ENCODE measurements at places on chromosomes 2 and 18.
A peak's percentile ranks its signal among the peaks of the same experiment; 100 is the strongest.

- DNase-seq = peak; percentile 17
These were observed 37.2 kb upstream of the SNED1 start for GRCh38 chr2:240960971-240961876.

GRCh38 chr2:27914805-27915175 lies 24.3 kb downstream of the BABAM2 start:
- no peak for DNase-seq

DNA sequence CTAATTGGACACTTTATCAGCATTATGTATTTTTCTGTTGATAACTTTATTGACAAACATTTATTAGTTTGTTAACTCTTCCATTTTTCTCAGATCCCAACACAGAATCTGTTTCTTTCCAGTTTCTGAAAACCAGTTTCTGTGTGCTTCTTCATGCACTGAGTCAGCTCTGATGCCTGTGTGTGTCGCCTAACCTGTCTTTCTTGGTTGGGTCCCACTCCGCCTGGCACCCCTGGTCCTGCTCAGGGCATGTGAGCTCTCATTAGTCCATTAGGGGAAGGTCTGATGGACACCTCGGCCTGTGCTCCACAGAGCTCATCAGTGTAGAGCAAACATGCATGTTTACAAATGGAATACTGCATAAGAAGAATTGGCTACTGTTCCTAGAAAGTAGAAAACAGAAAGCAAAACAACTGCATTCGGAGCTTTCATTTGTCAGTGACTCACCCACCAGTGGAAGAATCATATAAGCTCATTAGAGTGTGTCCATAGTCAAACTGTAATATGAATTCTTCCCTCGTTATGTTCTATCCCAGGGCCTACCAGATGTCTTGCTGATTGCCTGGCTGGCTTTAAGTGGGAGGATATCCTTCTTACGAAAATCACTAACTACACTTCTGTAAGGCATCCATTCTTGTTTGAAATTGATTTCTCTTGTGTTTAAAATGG lies 137.7 kb downstream of the SNTG2 start:
- no peak for DNase-seq

DNA sequence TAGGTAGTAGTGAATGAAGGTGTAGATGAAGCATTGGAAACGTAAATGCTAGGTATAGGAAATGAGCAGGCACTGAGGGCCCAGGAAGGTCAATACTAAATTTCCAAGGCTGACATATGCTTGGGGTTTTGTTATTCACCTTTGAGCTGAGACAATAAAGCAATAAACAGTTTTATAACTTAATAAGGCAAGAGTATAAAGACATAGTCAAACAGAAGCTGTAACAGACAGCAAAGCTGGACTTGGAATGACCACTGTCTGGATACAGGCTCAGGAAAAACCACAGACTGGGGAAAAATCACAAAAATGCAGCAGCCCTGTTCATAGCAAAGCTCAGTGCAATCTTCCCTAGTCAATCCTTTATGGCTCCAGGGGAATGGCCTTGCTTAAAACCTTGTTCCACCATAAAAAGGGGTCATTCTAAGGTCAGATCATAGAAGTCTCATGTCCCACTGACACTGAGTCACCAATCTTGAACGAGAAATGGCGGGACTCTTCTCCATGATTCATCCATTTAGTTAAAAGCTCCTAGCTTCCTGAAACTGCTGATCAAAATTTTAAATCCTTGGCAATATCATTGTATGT lies 493.3 kb downstream of the CMPK2 start:
- DNase-seq = peak; percentile 93

DNA sequence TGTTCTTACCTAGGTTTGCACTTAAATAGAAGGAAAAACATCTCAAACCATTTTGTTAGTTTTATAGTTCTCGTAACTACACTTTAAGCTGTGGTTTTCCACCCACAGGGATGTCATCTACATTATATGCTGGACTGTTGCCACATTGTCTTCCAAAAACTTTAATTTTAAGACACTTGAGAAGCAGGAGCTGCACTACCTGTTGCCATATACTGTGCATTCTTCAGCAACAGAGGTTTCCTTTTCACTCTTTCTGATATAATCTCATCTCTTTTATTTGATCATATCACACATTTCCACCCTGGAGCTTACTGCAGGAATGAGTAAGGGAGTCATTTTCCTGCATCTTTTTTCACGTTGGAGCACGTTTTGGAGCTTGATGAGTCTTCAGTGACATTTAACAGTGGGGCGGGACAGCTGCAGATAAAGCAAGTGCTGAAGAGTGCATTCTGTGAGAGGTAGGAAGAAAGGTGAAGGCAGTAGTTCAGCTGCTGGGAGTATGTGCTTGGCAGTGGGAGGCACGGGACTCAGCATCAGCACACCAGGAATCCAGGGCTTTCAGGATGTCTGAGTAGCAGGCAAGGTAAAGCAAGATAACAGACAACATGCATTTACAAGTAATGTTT lies 3.8 kb downstream of the LIMS1 start:
- DNase-seq = peak; percentile 58

GRCh38 chr18:45654677-45655076 lies 39.4 kb downstream of the SLC14A2 start:
- peak; percentile 32 for DNase-seq

- DNase-seq = no peak
These were observed 324.0 kb downstream of the RNF144A start for GRCh38 chr2:7241041-7241745.

DNA sequence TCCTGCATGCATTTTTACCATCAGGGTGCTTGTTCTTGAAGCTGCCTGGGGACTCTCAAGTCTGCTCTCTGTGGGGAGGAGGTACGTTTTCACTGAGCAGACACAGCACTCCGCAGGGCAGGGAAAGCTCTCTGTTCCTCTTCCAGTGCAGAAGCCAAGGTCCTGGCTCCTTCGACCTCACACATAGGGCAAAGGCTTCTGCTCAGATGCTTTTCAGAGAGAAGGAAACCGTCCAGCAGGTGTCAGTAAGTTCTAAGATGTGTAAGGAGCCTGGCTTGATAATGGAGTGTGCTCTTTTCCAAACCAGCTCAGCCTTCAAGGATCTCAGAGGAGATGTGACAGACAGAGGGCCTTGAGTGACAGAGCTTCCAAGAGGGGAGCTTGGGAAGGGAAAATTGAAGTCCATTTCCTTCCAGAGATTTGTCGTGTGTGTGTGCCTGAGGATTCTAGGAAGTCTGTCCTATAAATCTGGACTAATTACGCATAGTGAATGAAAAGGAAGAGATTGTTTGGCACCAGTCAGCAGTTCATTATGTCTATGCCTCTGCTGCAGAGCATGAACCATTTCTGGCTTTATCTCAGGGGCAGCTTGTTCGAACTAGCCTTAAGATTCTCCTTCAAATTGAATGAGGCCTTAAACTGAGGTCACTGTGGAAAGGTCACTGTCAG lies 67.3 kb upstream of the UPP2 start:
- DNase-seq = peak; percentile 71

- no peak for DNase-seq
These were observed 179.4 kb downstream of the MYCN start for GRCh38 chr2:16119741-16120140.

GRCh38 chr2:20190876-20191713 lies 33.8 kb downstream of the SDC1 start:
- peak; percentile 80 for DNase-seq

DNA sequence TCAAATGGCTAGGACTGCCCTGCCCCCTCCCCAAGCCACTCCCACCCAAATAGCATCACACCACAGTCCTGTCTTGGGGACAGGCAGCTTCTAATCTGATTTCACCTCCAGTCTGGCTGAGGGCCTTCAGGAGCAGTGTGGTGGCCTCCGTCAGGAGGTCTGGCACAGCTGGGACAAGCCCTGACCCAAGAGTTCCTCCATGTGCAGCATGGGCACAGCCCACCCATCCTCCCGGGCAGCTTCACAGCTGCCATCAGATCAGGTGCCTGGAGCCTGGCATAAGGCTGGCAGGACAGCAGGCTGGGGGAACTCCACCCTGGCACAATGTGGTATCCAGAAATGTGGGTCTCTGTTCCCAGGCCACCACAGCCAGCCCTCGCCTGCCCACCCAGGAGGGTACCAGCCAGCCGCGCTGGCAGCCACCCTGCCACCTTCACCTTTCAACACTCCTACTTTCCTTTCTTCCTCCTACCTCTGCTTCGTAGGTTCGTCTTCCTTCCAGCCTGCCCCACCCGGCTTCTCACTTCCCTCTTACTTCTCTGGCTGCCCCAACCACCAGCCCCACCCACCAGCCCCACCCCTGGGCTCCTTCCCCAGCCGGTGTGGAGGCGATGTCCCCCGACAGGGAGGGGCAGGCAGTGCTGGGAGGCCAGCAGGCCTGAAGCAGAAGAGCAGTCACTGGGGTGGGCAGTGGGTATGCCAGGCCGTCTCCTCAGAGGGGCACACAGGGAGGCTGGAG lies at the start of gene CAPG:
Gene CAPG, minus strand, starts transcription at position 522 of the 739 bp plus-strand sequence. CDS start 8,221 bp downstream, outside the sequence.
- DNase-seq = no peak

DNA sequence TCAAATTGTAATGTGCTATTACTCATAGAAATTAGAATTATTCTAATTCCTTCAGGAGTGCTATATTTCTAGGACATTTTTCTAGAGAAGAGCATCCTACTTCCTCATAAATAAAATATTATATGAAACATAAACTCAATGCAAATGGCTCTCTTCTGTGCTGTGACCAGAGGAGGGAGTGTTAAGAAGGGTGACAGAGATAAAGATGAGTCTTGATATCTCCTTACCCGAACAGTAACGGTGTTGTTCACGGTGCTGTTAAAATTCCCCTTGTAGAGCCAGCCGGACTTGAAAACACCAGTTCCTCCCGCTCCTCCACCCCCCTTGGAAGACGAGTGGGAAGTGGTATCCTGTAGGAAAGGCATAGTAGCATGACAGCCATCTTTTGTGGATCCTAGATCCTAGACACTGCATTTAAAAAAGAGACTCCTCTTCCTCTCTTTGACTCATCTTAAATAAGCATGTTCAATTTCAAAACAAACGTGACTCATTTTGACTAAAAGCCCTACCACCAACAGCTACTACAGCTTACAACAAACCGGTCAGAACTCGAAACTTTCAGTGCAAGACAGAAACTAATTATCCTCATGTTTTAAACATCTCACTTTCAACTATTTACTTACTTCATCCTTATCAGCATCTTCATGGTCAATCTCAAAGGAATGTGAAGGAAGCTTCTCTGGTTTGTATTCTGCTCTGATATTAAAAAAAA lies 156.3 kb downstream of the DOCK10 start:
- DNase-seq = no peak

- DNase-seq = no peak
These were observed 205.4 kb downstream of the ZNF407 start for GRCh38 chr18:74803117-74803516.

GRCh38 chr2:9753665-9754531 lies 89.4 kb upstream of the TAF1B start:
- no peak for DNase-seq

GRCh38 chr18:23825978-23826405 lies 136.7 kb downstream of the LAMA3 start:
- DNase-seq = peak; percentile 63

- DNase-seq = no peak
These were observed 203.8 kb downstream of the RDH14 start for GRCh38 chr2:18356676-18357075.

DNA sequence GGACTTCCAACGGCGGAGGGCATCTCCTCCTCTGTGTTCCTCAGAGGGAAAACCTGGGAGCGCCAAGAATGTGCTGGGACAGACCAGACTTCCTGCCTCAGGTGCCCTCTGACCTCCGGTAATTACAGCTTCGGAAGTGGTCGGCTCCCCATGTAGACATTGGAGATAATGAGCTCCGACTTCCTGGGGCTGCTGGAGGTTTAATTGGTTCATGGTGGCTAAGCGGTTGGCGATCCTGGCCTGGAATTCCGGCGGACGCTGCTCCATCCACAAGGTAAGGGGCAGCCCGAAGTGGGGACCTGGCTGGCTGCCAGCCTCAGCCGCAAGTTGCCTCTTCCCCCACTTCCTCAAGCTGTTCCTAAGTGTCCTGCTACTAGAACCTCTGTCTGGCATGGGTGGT lies 83.2 kb upstream of the EPC2 start:
- peak; percentile 62 for DNase-seq

GRCh38 chr18:59268721-59269562 lies 4.3 kb downstream of the RAX start:
- DNase-seq = peak; percentile 91

DNA sequence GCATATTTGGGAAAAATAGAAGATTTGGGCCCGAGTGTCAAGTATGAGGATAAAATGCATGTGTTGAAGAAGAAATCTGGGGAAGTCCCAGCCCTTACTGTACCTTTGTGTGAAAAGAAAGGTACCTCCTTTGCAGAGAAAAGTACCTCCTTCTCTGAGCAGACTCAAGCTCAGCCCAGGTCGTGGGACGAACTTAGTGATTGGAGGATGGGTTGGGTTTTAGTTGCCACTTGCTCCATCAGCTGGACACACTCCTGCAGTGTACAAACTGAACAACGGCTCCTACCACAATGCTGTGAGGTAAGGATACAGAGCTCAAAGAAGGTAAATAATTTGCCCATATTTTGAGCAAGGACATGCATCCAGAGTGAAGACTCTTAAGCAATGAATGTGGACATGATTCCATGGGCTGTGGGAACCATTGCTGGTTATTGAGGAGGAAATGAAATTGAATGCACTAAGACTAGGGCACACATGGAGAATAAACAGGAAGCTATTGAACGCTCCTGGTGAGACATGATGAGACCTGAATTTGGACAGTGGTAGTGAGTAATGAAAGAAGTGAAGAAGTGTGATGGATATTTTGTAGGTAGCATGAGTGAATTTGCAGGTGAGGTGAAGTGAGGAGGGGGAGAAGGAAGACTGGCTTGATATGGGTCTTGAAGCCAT lies 49.8 kb upstream of the IL1RL1 start:
- DNase-seq = no peak

- DNase-seq = peak; percentile 54
These were observed 570 bp downstream of the SCRN3 start for GRCh38 chr2:174395969-174396630.

DNA sequence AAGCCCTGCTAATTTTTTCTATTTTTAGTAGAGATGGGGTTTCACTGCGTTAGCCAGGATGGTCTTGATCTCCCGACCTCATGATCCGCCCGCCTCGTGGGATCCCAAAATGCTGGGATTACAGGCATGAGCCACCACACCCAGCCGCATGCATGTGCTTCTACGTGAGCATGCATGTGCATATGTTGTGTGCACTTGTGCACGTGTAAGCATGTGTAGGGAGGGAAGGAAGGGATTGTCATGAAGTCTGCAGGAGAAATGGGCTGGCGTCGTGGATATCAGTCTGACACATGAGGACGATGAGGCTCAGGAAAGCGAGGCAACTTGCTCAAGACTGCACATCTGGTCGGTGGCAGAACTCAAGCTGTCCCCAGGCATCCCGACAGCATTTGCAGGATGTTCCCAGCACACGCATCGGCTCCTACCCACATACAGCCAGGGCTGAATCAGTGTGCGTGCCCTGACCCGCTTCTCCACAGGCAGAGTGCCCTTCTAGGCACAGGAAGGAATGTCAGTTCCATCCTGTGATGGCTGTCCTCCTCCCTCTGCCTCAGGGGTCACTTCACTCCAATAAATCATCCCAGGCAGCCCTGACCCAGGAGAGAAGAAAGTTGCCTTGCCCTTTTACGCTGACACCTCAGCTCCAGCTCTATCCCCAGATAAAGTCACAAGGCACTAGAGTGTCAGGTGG lies 49.9 kb upstream of the SLC14A2 start:
- DNase-seq = peak; percentile 85

- DNase-seq = no peak
These were observed 120.5 kb downstream of the ZFP36L2 start for GRCh38 chr2:43105586-43106558.
